ENCODE measurements at places on chromosomes 1 and 21.

DNA sequence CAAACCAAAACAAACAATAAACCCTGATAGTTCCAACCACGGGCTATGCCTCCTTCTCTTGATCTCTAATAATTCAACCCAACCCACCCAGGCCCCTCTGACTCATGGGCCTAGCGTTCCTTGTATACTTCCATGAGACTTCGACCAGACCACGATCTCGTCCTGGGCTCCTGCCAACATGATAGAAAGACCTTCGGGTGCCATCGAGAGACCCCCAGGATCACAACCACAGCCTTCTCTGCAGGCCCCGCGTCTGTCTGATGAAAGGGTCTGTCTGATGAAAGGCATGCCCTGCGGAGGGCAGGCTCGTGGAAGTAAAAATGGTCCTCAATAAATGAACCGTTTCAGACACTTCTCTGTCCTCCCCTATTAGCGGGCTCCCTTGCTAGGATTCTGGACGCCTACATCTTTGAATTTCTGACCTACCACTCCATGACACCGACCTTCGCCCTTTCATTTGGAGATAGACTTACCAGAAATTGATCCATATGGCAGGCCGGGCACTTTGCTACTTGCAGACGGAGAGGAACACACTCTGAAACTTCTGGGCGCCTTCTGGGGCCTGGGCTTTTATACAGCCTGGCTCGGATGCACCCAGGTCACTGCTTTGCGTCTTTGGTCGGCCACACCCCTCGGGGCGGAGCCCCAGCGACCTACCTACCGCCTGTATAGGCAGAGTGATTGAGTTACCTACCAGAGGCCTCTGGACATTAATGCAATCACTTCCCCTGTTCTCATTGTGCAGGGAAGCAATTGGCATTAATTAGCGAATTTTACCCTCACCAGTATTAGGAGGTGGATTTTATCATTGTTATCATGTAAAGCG is 5.3 kb upstream of the KLF18 start:
- DNase-seq: no peak

- no peak for DNase-seq
Observed at GRCh38 chr1:193326296-193326695, 139.9 kb upstream of the B3GALT2 start.

GRCh38 chr1:49136738-49137251 is 360.1 kb upstream of the BEND5 start:
- DNase-seq: no peak

- DNase-seq: no peak
Observed at GRCh38 chr21:35637431-35637830, 422.9 kb downstream of the SETD4 start.

- DNase-seq: no peak
Observed at GRCh38 chr1:7509598-7509997, 261.5 kb upstream of the VAMP3 start.

DNA sequence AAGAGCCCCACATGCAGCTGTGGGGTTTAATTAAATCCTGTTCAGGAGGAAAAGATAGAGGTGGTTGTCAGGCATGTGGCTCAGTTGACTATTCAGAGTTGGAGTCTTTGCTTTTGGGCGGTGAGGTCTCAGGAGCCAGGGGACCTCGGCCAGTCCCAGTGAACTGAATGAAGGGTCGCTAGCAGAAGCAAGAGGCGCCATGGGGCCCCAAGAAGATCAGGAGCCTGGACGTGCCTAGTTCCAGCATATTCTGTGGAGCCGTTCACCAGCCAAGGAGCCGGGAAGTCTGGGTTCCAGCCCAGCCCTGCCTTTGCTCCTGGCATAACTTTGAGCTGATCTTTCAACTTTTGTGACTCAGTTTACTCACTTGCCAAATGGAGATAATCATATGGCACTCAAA is 217.7 kb upstream of the IRF2BP2 start:
- no peak for DNase-seq

Data from left renal pelvis (tissue), 4 donors.